Substantia nigra (tissue), 51 donors: ENCODE measurements at places on chromosomes 12 and 14.

DNA sequence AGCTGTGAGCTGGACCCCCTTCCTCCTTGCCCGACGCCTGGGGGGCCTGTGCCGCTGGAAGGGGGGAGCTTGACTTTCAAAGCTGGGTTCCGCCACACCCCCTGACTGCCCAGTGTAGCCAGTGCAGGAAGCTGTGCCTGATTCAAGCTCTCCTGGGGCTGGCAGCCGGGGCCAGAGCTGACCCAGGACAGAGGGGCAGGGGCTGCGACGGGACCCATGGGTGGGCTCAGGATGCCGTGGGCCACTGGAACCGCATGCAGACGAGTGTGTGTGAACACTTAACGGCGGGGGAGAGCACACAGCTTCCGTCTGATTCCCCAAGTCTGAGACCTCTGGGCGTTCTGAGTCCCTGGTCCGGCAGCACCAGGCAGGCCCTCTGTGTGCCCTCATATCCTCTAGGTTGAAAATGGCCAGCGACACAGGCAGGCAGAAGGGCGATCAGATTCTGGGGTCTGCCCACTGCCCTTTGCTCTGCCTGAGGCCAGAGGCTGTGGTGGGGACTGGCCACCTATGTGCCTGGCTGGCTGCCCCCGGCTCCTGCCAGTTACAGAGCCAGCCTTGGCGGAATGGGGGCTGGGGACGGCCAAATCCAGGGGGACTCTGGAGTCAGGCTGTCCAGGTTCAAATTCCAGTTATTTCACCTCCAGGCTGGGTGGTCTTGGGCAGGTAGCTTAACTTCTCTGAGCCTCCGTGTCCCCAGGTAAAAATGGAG is 54.0 kb downstream of the CYP46A1 start:
- DNase-seq: no peak

DNA sequence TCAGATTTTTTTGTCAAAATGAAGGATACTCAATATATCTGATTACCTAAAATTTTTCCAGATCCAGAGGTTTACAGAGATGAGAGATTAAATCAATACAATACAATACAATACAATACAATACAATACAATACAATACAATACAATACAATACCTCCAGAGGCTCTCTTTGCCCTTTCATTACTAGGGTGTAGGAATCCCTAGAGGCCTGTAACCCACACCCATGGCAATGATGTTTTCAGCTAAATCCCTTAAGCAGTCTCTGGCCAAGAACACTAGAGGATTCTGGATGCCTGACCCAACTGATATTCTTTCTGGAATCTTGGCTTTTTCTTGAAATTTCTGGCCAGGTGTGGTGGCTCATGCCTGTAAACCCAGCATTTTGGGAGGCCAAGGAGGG is 23.7 kb upstream of the AEBP2 start:
- DNase-seq: no peak

GRCh38 chr12:85805654-85806053 is 30.6 kb downstream of the RASSF9 start:
- DNase-seq: no peak

DNA sequence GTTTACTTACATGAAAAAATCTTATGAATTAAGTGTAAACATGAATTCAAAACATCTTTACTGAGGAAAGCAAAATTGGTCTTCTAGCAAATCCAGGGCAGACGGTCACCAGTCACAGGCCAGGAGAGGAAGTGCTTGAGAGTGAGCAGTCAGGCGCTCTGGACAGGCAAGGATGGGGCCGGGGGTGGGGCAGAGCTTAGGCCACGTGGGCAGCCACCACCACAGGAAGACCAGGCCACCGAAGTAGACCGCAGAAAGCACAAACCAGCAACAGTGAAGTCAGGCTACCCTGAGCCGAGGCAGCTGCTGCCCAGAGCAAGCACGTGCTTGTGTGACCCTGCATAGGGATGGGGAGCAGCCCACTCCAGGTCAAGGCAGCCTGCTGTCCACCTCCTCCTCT is 33.5 kb downstream of the SLC6A12 start:
- DNase-seq: no peak

- no peak for DNase-seq
Measured at GRCh38 chr12:71128191-71128788, 29.5 kb downstream of the TSPAN8 start.
